Foreskin fibroblast (primary cell): ENCODE measurements at places on chromosomes 7 and 10.
A peak's percentile ranks its signal among the peaks of the same experiment; 100 is the strongest.

- DNase-seq = no peak
Observed at GRCh38 chr10:6039711-6040110, 22.5 kb downstream of the IL2RA start.

DNA sequence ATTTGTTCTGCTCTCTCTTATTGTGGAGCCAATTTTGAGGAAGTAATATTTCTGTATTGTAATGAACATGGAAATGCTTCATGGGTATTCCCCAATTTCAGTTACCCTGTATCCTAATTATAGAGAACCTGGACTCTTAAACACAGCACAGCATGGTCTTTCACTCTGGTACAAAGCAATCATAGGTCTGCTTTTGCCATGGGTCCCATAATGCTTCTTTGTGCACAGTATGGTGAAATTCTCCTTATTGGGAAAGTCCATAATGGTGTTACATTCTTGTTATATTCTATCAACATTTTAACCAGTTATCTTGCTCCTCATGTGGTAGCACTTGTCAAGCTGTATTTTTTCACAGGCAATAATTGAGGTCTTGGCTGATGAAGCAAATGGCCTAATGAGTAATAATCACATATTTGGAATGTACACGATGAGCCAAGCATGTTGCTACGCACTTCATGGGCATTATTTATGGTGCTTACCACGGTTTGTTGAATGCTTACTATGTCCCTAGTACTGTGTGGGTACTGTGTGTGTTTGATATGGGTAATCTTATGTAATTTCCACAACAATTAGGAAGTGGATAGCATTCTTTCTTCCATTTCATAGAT is 42.9 kb downstream of the PRKG1 start:
- DNase-seq = no peak

- DNase-seq = peak; percentile 69
Observed at GRCh38 chr7:135512135-135512887, 2.4 kb upstream of the CNOT4 start.

DNA sequence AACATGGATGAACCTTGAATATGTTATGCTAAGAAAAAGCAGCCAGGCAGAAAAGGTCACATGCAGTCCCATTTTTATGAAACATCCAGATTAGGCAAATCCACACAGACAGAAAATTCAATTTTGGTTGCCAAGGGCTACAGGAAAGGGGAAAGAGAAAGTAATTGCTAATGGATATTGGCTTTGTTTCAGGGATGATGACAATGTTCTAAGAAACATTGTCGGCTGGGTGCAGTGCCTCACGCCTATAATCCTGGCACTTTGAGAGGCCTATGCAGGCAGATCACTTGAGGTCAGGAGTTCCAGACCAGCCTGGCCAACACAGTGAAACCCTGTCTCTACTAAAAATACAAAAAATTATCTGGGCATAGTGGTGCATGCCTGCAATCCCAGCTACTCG is 23.0 kb downstream of the ZNF33B start:
- DNase-seq = no peak

DNA sequence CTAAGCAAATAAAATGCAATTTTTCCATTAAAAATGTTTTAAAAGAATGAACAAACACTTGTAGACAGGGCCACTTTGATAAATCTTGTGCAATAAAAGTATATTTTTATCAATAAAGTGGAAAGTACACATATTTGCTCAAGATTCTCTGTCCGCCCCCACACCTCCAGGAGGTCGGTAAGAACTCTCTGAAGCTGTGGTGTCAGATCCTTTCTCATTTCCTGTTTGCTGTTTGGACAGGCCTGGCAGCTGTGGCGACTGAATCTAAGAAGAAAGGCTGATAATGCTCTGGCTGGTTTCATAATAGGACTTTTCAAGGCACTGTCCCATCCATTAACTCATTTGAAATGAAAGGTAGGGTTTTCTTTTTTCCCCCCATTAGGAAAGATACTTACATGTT is 15.3 kb upstream of the ASB4 start:
- peak; percentile 42 for DNase-seq

- no peak for DNase-seq
Observed at GRCh38 chr10:44333511-44333910, 51.4 kb downstream of the CXCL12 start.

- DNase-seq = peak; percentile 37
Observed at GRCh38 chr10:62373995-62374861, at the start of gene ZNF365. Gene ZNF365, plus strand, starts transcription at chr10:62374369. Its CDS starts 1,825 bp downstream, at chr10:62376194.

DNA sequence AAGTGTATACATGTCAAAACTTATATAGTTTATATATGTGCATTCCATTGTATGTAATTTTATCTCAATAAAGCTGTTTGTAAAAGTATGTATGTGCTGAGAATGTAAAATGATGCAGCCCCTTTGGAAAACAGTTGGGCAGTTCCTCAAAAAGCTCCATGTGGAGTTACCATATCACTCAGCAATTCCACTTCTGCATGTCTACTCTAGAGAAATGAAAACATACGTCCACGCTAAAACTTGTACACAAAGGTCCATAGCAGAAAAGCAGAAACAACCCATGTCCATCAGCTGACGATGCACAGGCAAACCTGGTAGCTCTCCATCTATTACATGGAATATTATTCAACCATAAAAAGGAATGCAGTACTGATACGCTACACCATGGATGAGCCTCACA is 8.3 kb upstream of the RGS10 start:
- no peak for DNase-seq

- DNase-seq = no peak
Observed at GRCh38 chr10:102491136-102491535, 11.4 kb downstream of the ACTR1A start.

- DNase-seq = peak; percentile 34
Observed at GRCh38 chr7:131574741-131575140, 18.3 kb upstream of the PODXL start.

DNA sequence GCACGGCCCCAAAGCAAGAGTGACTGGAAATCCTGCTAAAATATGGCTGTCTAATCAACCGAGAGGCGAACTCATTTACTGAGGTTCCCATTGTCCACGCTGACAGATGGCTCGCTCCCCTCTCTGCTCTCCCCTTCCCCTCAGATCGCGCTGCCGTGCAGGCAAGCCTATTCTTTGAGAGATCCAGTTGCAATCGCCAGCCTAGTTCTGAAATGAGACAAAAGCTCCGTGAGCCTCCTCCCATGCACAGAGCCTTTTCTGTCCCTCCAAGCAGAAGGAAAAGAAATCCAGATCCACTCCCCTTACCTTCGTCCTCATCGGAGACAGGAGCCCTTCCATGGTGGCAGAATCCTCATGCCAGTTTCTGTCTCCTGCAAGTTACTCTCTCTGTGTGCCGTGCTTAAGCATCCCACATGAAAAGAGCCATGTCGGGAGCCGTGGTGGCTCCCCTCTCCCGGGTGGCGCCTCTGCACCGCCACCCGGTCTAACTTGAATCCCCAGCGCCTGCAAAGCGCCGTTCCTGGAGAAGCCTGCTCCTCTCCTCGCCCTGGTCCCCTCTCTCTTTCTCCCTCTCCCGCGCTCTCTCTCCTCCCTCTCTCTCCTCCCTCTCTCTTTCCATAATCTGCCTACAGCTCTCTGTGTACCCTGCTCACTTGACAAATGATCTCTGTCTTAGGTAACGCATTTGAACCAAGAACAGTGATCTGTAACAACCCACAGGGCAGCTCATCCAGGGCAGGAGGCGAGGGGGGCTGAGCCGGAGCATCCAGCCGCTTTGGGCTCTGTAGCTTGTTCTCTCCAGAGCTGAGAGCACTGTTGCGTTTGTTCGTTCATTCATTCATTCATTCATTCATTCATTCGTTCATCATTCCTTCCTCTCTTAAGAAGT is 156.8 kb downstream of the FRMD4A start:
- peak; percentile 59 for DNase-seq

DNA sequence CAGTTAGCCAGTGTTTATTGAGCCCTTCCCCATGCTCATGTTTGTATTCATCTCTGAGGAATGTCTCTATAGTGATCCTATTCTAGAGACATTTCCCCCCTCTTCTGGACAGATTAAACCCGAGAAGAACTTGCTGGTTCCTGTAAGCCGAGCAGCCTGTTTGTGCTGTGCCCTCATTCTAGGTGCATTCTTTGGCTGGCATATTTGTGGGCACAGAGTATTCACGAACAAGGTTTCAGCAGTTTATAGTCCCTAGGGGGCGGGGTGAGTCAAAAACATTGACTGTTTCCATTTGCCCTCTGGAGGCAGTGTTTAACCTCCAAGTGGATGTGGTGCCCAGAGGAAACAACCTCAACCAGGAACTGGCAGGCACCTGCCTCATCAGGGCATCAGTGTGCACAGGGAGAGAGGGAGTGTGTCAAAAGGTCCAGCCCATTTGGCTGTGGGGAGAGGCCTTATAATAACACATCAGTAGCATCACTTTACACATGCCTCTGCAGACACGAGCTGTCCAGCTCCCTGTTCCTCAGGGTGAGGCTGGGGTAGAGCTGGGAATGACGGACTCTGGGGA is 273.3 kb upstream of the LRGUK start:
- DNase-seq = peak; percentile 80

DNA sequence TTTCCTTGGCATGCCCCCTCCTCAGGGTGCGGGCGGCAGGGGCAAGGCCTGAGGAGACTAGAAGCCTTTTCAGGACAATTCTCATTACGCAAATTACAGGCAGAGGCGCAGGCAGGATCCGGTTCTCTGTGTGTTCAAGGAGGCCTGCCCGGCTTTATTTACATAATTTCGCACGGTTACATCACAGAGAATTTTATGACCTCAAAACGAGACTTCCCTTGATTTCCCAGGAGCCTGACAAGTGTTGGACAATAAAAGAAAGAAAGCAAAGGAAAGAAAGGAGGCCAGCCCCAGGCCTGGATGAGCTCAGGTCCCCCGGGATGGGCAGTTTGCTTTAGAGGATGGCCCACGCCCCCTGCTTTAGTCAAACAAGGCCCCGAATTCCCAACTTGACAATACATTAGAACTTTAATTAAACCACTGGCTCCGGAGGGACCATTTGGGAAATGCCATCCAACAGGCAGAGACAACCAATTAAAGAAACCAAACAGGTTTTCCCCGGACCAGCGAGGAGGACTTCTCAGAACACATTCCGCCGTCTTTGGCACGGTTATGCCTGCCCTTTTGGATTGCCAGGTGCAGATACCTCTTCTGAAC is 2.9 kb downstream of the MNX1 start:
- no peak for DNase-seq

GRCh38 chr7:128425850-128426249 is 16.1 kb upstream of the IMPDH1 start:
- DNase-seq = peak; percentile 78

GRCh38 chr10:29826221-29826620 is 191.4 kb upstream of the SVIL start:
- DNase-seq = no peak

DNA sequence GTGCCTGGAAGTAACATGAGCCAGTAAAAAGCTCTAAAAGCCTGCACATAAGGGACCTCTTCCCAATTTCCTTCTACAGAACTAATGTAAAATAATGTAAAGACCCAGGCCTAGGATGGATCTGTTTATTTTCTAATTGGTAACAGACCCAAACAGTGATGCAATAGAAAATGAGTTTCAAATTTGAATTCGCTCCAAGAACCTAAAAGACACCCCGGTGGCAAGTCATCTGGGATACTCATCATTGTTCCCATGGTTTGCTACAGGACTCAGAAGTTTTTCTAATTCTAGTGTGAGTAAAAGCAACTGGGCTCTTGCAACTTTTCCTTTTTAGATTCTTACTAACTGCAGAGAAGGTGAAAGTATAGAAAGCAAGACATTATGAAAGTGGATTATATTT is 271.3 kb upstream of the CACNA2D1 start:
- peak; percentile 72 for DNase-seq

GRCh38 chr7:93232673-93233018 is 480 bp downstream of the VPS50 start:
- DNase-seq = no peak

DNA sequence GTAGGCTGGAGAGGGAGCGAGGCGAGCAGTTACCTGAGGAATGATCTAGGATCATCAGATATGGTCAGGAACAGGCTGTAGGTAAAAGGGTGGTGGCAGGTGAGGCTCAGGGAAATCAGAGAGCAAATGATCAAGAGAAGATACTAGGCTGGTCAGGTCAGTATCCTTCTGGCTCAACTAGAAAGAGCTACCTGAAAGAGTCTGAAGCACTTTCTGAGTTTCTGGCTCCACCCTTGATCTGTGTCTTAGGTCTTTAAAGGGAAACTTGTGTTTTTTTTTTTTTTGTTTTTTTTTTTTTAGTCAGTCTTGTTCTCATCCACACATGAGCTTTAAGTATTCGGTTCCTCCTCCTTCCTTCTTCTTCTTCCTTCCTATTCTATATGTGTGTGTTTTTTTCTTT is 10.5 kb downstream of the ADAM22 start:
- no peak for DNase-seq

DNA sequence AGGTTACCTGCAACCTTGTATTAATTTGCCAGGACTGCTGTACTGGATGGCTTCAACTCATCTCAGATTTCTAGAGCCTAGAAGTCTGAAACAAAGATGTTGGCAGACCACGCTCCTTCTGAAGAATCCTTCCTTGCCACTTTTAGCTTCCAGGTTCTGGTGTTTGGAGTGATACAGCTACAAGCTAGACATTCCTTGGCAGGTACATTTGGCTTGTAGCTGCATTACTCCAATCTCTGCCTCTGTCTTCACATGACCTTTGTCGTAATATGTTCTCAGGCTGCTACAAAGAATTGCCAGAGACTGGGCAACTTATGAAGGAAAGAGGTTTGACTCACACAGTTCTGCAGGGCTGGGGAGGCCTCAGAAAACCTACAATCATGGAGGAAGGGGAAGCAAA is 146.3 kb downstream of the GALNT17 start:
- DNase-seq = no peak

- DNase-seq = peak; percentile 18
Observed at GRCh38 chr10:17954861-17955260, 3.1 kb downstream of the SLC39A12 start.

DNA sequence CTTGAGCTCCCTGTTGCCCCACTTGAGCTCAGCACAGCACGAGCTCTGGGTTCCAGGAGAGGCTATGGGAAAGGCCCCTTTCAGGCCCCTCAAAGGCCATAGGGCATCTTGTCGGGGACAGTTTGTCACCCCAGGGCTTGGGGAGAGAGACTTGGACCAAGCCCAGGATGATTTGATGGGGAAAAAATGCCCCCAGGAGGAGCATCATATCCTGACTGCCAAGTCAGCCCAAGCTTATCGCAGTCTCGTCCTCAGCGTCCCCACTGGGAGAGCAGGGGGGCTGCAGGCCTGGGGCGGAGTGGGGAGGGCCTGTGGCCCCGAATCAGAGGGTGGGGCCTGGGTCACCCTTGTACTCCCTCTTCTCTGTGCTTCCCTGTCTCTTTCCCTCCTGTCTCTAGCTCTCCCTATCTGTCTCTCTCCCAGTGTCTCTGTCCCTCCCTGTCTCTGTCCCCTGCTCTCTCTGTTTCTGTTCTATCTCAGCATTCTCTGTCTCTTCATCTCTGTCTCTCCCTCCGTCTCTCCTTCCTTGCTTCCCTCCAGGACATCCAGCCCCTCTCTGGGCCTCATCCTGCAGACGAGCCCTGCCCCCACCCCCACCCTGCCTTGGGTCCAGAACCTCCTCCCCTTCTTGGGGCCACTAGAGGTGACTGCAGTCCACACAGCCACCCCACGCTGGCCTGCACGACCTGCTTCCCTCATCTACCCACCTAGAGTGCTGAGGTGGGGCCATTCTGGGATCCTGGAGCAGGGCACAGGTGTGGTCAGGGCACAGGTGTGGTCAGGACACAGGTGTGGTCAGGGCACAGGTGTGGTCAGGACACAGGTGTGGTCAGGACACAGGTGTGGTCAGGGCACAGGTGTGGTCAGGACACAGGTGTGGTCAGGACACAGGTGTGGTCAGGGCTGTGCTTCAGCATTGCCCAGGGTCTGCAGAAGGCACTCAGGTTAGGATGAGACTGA is 17.3 kb upstream of the GRIFIN start:
- DNase-seq = peak; percentile 66

GRCh38 chr7:55939514-55940123 is 12.1 kb upstream of the MRPS17 start:
- DNase-seq = no peak
